Karpas-422 (cell line): ENCODE measurements at places on chromosomes 3 and 15. TPM values are rescaled to one million over a fixed set of nuclear protein-coding genes. Genes with fewer than 3 reads are reported as not detected.

DNA sequence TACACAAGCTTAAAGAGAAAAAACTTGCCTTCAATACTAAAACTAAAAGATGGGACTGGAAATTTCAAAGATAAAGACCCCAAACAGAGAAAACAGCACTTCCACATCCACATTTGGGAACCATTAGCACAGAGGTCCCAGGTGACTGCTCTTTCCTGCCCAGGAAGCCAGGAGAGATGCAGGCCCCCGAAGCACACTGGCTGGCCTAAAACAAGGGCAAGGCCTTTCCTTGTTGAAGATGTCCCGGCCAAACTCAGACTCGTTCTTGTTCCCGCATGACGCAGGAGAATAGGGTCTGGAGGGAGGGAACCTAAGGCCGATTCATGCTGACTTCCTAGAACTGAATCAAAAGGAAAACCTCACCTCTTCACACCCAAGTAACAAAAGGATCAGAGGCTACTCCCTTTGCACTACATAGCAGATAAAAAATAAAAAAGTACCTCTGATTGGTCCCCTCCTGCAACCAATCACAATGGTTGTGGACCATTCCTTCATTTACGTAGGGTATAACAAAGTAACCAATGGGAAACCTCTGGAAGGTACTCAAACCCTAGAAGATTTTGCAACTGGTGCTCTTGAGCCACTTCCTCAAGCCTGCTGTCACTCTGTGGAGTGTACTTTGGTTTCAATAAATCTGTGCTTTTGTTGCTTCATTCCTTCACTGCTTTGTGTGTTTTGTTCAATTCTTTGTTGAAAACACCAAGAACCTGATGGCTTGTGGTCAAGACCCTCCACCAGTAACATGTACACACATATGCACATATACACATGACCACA lies 48.7 kb downstream of the EFCAB12 start:
- DNase-seq, result no peak

- no peak for DNase-seq
These were observed 67.8 kb downstream of the WNT7A start for GRCh38 chr3:13812034-13812471.

RAD51 gene
- total RNA-seq, result 8.6 and 11.4 TPM in 2 replicates

RPP14 gene
- 7.5 and 7.6 TPM in 2 replicates for total RNA-seq

TMEM207 gene
- total RNA-seq, result not detected in 2 replicates
